ENCODE measurements at places on chromosomes 5 and 9. TPM values are rescaled to one million over a fixed set of nuclear protein-coding genes. Genes with fewer than 3 reads are reported as not detected.

DNA sequence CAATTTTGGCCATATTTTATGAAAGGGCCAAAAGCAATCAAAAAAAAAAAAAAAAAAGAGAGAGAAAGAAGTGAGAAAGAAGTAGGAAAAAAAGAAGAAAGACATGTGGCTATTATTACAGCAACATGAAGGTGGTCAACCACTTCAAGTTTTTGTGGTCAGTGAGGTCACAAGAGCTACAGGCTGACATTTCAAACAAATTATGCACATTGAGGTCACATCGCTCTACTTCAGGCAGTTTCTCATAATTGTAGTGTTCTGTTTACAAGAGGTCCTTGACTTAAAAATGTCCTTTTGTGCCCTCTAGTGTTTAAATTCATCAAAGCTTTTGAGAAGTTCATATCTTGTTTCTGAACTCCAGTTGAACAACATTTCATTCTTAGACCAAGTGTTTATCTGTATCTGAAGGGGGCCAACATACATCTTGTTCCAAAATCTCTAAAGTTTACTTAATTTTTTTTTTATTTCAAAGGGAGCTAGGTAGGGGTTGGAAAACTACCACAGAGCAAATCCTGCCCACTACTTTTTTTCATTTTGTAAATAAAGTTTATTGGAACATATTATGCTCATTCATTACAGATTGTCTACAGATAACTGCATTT is 513.1 kb downstream of the PDE4D start:
- DNase-seq, result no peak

DNA sequence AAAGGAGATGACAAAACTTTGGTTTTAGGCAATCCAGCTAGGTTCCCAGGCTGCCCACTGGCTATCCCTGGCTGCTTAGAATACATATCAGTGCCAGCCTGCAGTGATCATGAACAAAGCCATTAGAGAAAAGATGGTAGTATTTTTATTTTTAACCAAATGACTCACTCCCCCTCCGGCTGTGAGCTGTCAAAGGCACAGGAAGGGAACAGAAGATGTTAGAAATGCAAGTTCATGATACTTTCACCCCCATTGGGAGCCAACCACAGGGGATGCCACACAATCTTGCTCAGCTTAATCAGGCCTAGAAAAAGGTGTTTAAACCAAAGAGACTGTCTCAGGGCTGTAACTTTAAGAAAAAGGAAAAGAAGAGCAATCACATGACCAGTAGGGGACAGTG is 70.3 kb upstream of the ASTN2 start:
- DNase-seq, result no peak

DNA sequence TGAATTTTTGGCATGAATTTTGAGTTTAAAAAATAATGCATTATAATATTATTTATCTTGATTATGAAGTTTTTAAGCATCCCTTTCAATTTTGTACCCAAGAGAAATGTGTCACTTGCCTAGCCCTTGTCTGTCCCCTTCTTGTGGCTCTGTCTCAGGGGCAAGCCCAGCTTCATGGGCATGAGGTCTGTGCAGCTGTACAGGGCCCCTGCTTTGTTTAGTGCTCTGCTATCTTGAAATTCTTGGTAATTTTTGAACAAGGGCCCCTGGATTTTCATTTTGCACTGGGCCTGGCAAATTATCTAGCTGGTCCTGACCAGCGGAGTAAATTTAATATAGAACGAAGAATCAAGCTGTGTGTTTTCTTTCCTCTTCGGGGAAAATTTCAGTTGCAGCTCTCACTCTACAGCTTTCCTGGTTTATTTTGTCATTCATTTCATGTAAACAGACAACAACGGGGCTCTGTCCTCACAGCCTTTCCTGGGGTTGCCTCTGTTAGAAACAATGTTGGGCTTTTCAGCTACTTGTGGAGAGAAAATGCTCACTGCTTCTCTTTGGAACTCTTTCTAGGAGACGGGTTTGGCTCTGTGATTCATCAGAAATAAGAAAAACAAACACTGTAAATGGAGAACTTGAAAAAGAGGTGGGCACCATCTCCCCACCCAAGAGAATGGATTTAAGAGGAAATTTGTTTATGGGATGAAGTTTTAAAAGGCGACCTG is 41.1 kb downstream of the LIX1 start:
- no peak for DNase-seq

DNA sequence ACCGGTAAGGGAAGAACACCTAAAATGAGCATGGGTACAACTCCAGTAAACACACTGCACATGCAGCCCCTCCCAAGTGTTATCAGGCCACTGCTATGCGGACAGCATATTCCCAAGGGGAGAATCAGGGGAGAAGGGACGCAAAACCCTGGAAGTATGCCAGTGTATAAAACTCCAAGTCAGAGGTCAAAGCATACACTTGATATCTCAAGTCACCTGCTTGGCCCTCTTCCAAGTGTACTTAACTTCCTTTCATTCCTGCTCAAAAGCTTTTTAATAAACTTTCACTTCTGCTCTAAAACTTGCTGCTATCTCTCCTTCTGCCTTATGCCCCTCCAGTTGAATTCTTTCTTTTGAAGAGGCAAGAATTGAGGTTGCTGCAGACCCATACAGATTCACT is 408.1 kb downstream of the HTR1A start:
- no peak for DNase-seq

DNA sequence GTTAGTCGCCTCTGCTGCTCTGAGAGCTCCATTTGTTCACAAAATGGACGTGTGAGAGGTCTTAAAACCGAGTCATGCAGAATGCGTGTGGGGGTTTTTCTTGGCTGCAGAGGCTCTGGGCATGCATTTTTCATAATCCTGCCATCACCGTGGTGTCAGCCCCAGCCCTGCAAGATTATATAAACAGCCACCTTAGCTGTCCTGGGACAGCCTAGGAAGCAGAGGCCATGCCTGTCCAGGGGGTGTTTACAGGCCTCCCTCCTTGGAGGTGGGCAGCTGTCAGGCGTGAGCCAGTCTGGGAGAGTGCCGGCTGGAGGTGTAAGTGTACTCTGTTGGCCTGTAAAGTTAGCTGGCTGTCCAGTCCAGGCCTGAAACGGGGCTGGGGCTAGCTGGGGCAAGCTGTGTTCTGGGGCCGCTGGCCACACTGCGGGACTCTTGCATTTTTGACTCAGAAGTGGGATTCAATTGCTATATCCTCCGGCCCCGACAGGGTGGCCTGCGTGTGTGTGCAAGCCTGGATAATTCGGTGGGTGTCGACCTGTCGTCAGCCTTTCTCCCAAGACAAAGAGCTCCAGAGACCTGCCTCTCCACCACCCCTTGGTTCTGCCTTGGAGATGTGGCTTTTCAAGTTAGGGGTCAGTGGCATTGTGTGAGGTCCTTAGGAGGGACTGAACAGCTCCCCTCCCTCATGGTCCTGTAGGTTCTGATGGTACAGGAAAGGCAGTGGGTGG is 2.4 kb downstream of the WNK2 start:
- peak; percentile 22 for DNase-seq

DNA sequence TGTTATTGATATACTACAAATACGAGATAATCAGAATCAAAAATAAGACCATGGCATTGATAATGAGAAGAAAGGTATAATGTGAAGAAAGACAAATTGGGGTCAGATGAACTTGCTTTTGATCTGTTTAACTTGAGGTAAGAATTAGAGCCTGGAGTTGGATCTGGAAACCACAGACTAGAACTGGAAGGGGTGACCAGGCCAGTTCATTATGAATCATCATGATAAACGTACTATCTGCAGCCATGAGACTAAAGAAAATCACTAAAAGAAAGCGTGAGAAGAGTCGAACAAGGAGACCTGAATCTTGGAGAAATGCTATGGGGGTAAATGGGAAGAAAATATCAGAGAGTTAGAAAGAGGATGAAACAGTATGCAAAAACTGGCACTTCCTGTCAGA is 967.5 kb downstream of the NR2F1-AS1 start:
- no peak for DNase-seq

- no peak for DNase-seq
These were observed 61.4 kb upstream of the AFAP1L1 start for GRCh38 chr5:149210225-149210624.

DNA sequence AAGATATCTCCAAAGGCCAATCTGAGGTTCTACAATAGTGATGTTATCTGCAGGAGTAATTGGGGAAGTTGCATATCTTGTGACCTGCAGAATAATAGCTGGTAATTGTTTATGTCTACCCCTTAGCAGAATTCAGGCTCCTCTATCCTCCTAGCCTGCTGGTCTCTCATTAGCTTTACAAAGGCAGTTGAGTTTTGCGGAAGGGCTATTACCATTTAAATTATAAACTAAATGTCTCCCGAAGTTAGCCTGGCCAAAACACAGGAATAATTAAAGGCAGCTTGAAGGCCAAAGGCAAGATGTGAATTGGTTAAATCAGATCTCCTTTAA is 168.7 kb downstream of the TTC39B start:
- no peak for DNase-seq

GRCh38 chr5:146796911-146797310 is 81.6 kb downstream of the PPP2R2B start:
- DNase-seq, result no peak

DNA sequence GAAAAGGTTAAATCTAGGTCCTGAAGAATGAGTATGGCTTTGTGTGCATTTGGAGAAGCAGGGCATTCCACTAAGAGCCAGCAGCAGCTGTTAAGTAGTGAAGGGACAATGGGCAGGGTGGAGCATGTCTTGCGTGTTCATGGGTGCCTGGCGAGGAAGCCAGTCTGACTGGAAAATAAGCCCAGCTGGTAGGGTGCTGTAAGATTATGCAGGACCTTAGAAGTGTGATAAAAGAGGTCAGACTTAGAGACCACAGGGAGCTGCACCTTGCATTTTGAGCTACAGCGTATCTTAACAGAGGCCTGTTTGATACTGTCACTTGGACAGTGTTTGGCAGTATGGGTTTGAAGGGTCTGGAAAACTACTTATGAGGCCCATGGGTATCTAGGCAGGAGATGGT is 131.7 kb upstream of the ELL2 start:
- no peak for DNase-seq

- DNase-seq, result no peak
These were observed 17.9 kb upstream of the C5orf47 start for GRCh38 chr5:173970878-173971650.

Gene TYRP1
- 39.2 TPM for total RNA-seq

Gene PCDHGB2
- 10.9 TPM for total RNA-seq

Gene TIGD6
- total RNA-seq, result 2.9 TPM

Gene RORB
- 5.0 TPM for total RNA-seq

Gene CPEB4
- total RNA-seq, result 266 TPM
